ENCODE measurements at places on chromosomes 1 and 21.

DNA sequence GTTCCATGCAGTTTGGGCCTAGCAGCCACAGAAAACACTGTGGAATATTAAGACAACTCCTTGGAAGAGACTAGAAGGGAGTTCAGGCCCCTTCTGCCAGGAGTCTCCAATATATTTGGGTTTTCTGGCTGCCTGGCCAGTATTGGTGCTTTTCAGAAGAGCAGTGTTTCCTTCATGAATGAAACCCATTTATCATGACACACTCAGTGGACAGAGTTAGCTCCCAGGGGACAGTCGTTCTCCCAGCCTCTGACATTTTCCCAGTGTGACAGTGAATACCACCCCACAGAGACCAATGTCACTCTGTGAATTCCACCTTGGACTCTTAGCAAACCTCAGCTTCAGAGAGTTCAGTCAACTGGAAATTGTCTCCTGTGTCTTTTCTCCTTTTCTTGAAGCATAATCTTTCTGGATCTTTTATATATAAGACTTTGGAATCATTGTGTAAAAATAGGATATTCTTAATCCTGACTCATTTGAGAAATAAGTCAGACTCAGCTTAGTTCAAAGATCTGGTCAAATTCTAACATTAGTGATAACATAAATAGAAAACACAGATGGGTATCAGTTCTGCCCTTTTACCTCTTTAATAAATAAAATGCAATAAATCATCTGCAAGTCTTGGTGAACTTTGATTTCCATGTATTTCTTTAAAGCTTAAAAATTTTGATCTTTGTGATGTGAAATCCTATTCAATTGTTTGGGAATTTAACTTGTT lies 40.4 kb downstream of the GNG12 start:
- no peak for DNase-seq

- no peak for DNase-seq
Observed at GRCh38 chr21:45356251-45356650, 48.7 kb upstream of the COL18A1 start.

- DNase-seq: no peak
Observed at GRCh38 chr1:55380355-55380970, 165.3 kb upstream of the USP24 start.

DNA sequence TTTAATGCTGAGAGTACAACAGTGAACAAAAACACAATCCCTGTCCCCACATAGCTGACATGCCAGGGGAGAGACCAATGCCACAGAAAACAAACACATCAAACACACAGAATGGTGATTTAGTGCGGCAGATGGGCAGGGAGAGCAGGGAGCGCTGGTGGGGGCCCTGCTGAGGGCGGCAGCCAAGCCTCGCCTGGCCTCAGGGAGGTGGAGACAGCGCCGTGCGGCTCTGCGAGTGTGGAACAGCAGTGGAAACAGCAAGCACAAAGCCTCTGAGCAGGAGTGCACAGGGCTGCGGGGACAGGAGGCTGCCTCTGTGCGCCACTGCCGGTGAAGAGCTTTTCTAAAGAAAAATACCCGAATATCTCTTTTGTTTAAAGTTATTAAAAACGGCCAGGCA lies 17.0 kb downstream of the MCM3AP start:
- DNase-seq: no peak

DNA sequence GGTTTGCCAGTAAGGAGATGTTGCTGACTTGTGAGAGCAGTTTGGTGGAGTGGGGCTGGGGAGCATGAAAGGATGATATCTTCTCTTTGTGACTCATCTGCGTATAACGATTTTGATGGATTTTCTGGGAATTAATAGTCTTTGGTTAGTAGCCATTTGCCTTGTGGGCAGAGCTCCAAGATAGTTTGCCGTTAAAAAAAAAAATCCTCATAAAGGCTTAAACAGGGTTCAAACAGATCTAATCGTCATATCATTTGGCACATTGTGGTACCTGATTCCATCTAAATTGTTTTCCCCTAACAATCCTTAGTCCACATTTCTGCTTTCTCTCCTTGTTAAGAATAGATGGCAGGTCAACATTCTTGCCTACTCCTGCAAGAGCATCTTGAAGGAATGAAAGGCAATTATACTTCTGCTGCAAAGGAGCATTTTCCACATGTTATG lies 168.0 kb downstream of the PPP1R12B start:
- no peak for DNase-seq

DNA sequence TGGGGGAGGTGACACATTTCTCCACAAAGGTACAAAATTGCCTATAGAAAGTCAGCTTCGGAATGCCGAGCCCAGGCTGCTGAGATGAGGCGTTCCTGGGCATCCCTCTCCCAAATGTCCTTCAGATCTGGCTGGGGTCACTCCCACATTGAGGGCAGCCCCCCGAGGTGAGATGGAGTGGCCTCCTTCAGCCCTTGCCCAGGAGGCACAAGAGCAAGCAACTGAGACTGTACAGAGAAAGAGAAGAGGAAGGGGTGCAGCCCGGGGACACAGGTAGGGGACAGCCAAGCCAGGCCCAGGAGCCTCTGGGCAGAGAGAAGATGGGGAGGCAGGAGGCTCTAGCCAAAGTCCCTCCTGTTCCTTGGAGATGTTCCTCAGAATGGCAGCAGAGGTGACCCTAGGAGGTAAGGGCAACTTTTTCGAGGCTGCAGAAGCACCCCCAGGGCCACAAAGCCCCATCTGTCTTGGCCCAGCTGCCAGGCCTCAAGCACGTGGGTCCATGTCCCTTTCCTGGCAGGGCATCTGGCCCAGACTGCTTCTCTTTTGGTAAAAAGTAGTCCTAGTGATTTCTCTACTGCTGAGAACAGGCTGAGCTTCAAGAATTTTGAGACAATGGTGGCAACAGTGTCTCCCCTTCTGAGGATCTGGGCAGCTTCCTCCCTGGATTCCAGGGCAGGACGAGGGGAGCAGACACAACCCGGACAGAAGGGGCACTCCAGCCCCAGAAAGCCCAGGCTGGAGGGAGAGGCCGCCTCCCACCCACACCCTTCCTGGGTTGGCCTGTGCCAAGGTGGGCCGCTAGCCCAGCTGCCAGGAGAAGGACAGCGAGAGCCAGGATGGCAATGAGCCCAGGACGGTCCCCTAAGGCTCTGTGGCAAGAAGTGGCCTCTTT lies 68.0 kb downstream of the LRRN2 start:
- no peak for DNase-seq

GRCh38 chr21:26001356-26001755 lies 169.2 kb downstream of the APP start:
- DNase-seq: no peak

GRCh38 chr1:40318970-40319621 lies 2.0 kb upstream of the COL9A2 start:
- no peak for DNase-seq

DNA sequence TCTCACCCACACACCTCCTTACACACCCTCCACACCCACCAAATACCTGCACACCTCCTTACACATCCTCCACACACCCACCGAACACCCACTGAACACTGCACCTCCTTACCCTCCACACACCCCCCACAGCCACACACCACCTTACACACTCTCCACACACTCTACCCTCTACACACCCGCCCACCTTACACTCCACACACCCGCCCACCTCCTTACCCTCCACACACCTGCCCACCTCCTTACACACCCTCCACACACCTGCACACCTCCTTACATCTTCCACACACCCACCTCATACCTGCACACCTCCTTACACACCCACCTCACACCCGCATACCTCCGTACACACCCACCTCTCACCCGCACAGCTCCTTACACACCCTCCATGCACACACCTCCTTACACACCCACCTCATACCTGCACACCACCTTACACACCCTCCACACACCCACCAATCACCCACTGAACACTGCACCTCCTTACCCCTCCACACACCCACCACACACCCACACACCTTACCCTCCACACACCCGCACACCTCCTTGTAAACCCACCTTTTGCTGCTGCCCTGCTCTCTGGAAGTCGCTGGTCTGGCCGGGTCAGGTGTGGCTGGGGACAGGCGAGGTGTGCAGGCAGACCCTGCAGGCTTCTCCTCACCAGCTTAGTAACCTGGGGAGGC lies 38.5 kb downstream of the COQ8A start:
- DNase-seq: no peak

DNA sequence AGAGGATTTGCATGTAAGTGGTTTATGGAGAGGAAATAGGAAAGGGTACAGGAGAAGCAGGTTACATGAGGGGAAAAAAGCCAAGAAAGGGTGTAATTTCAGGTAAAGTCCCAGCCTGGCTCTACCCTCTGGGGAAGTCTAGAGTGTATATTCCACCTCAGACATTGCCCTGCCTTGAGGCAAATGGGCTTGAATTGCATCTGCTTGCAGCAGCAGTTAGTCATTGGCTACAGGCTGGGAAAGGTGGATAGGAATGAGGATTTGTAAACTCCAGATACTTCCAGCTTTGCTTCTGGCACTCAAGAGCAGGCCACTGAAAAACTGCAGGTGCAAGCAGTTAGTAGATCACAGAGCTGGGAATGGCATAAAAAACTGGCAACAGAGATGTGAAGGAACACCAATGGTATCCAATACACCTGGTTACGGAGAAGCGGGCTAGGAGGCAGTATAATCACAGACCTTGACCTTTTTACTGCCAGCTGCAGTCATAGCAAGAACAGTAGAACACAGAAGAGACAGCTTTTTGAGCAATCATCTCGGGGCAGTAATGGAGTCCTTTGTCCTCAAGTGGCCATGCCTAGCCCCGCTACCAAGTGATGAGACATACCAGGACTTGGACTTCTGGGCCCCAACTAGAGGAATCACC lies 226.9 kb upstream of the NRIP1 start:
- DNase-seq: no peak

GRCh38 chr1:67393737-67394136 lies 36.5 kb downstream of the SERBP1 start:
- DNase-seq: no peak

- peak; percentile 26 for DNase-seq
Observed at GRCh38 chr1:183580281-183580682, 10.0 kb downstream of the NCF2 start.

DNA sequence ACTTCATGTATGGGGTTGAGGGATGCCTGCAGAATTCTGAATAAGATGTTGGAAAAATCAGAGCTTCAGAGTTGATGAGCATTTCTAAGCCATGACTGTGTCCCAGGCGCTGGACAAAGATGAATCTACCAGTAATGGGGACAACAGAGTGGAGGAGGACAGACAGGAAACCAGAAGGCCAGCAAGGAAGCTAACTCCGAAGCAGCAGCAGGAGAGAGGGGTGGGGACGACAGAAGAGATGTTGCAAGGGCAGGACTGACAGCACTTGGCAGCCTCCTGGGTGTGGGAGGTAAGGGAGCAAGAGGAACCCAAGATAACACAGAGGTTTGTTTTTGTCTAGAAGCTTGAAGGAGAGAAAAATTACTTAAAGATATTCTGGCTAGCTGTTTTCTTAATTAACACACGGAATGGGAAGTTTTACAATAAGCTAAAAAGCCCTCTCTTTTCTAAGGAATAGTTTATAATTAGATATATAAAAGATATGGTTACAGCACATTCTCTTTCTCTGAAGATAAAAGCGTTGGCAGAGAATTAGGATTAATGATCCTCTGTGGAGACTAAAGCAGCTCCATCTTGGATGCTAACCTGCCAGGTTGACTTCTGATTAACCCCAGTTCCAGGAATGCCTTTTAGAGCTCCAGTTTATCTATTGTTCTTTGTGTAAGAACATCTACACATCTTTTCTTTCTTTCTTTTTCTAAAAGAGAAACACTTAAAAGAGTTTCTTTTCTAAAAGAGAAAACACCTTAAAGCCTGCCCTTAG lies 92.7 kb downstream of the TENT5C start:
- DNase-seq: no peak

DNA sequence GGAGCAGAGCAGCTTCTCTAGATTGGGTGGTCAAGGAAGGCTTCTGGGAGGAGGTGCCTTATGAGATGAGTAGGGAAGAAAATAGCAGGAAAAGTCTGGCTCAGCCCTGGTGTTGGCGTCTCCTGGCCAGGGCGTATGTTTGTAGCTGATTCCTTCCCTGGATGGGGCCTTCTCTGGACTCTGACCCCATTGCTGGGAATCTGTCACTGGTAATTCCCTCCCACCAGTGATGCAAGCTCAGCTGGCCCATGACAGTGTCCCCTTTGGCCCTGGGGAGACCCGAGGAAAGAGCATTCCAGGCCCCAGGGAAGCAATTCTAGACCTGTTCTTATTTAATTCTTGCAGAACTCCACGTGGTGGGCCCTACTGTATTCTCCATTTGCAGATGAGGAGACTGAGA lies 20.7 kb downstream of the IGSF21 start:
- no peak for DNase-seq

DNA sequence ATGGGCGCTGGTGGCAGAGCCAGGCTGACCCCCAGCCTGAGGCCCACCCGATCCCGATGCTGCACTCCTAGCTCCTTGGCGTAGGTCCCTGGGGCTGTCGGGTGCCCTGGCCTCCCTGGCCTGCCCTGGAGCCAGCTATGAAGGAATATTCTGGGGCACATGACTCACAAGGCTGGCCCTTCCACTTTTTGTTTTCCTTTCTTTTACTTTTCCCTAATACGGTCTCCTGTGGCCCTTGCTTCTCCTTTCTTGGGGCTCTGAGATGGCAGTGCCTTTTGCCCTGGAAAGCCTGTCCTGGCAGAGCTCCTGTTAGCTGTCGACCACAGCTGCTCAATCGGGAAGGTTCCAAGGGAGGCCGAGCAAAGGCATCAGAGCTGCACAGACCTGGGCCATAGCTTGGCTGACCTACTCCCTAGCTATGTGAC lies 22.1 kb downstream of the ARHGEF10L start:
- no peak for DNase-seq

DNA sequence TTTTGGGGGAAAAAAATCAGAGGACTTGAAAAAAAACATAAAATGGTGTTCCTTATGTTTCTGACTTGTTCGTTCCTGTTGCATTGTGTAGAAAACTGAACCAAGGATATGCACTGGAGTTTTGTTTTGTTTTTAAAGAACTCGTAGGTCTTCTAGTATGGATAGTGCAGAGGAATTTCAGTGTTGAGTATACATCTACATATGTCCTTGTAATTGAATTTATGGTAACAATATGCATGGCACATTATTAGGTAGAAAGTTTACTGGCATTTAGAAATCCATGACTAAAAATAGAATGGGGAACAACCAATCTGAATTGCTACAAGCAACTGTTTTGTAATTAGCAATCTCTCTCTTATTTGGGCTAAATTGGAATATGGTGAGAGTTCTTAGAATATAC lies 188.3 kb upstream of the ZRANB2 start:
- no peak for DNase-seq

DNA sequence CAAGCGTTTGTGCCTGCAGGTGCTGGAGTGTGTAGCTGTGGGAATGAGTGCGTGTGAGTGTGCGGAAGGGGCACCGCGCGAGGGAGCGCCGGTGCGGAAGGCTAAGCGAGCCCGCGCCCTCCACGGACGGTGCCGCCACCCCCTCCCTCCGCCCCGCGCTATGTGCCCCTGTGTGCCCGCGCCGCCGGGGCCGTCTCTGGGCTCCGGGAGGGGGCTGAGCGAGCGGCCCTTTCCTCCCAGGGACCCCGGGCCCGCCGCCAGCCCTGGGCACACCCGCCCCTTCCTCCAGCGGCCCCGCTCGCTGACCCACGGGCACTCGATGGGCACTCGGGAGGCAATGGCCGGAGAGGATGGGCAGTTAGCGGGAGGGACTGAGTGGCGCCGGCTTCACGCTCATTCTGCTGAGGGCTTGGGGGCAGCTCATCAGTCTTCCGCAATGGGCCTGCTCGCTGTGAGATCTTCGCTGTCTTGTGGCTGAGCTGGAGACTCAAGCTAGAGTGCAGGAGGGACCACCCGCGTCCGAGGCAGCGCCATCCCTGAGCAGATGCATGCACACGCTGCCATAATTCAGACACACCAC lies 8.6 kb upstream of the ADGRB2 start:
- DNase-seq: no peak

- no peak for DNase-seq
Observed at GRCh38 chr1:148328884-148329283, 154.2 kb downstream of the PPIAL4G start.

Measured in NCI-H2227 treated with DMSO at 0.1 percent for 48 hours (cell line).